NCI-H187 treated with DMSO at 0.1 percent for 48 hours (cell line): ENCODE measurements at places on chromosomes 6 and 20.

- DNase-seq = no peak
Observed at GRCh38 chr20:3084986-3085360, 449 bp upstream of the AVP start.

DNA sequence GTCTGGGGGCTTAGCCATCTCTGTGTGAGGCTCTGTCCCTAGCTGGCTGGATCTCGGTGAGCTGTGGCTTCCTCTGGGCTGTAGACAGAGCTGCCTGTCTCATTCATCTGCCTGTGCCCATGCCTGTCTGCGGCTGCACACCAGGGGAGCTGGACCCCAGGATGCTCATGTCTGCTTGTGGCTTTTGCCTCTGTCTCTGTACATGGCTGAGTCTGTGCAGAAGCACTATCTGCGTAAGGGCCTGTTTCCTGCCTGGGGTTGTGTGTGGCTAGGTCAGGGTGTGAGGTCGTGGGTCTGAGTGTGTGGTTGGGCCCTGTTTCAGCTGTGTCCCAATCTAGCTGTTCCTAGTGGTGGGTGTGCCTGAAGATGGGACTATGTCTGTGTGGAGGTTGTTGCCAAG is 68.2 kb downstream of the CDH22 start:
- no peak for DNase-seq

DNA sequence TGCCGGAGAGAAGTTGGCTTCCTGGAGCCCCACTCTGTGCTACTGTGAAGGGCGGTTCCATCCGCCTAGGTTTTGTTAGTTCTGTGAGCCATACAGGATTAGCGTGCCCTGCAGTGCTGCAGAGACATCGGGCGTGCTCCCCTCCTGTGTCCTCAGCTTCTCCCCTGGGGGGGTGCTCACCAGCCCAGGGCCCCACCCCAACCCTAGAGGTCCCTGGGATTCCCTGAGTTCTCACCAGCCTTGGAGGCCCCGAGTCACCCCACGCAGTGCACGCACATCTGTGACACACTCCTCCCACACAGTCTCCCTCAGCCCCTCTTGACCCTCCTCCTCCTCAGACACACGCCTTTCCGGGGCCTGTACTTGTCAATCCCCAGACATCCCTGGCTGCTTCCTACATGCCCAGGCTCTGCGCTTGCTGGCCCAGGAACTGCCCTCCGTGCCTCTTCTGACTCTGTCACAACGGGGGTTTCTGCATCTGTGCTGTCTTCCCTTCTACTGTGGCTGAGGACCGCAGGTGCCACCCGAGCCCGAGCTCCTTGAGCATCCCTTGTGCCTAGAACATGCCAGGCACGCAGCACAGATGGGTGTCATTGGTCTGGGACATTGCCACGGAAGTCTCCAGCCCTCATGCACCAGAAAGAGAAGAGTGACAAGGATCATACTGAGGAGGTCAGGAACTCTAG is 123.2 kb upstream of the RPS6KA2 start:
- no peak for DNase-seq

- no peak for DNase-seq
Observed at GRCh38 chr6:78844899-78845298, 22.5 kb upstream of the IRAK1BP1 start.

DNA sequence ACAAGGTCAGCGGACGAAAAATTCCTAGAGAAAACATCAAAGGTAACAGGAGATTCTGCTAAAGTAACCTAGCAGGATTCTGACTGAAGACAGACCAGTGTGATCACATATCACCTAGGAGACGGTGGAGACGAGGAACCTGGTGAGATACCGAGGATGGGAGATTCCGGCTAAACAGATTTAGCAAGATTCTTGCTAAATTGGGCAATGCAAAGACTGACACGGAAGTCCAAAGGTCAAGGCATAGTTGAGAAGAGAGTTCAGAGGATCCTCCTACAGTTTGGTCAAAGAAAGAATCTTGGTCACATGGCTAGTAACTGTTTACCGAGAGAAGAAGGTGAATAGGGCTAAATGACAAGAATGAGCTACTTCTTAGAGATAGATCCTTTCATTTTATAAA is 61.1 kb downstream of the TMEM170B start:
- no peak for DNase-seq

GRCh38 chr6:149636124-149636523 is 12.4 kb downstream of the KATNA1 start:
- DNase-seq = no peak

DNA sequence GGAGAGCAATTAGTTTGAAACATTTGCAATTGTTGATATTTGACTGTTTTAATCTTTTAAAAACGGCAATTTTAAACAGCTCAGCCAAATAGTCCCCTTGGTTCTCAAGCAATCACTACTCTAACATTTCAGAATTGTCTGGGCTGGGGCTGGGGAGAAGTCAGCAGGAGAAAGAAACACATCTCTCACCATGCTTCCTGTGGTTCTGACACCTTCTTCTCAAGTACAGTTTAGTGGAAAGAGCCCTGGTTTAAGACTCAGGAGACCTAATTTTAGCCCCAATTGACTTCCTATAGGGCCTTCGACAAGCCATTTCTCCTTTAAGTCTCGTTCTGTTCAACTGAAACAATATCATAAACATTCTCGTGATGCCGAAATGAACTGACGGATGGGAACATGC is 168.4 kb upstream of the CDYL start:
- DNase-seq = no peak

DNA sequence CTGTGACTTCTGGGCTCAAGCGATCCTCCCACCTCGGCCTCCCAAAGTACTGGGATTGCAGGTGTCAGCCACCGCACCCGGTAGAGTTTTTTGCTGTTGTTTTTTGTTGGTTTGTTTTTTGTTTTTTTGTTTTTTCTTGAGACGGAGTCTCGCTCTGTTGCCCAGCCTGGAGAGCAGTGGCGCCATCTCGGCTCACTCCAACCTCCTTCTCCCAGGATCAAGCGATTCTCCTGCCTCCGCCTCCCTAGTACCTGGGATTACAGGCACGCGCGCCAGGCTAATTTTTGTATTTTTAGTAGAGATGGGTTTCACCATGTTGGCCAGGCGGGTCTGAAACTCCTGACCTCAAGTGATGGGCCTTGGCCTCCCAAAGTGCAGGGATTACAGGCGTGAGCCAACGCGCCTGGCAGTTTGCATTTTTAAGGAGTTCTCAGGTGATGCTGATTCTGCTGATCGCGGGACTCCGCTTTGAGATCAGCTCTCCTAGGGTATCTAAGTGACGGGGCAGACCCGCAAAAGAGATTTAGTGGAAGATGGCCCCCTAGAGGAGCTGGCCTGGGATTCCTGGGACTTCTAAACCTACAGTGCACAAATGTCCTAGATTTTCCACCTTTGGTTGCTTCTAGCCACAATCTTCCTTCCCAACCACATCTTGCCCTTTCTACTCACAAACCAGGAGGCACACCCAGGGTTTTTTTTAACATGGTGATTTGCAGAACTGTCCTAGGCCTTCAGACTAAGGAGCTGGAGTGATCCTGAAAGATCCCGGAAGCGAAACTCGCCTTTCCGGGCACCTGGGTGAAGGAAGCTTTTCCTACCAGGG is 45.2 kb downstream of the DPPA5 start:
- DNase-seq = no peak

DNA sequence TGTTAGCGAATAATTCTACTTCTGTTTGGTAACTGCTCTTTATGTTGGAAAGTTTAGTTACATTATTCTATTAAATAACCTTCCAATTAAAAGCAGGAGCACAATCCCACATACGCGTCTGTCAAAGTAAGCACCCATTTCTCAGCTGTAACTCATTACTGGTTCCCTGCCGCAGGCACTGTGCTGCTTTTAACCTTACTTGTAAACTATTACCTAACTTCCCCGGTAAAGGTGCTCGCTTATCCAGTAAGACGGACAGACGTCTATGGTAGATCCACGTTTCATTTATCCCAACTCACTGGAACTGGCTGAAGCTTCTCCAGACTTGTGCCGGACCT is 529 bp upstream of the ENPP4 start:
- DNase-seq = no peak
